ENCODE measurements at places on chromosomes 4 and X.

DNA sequence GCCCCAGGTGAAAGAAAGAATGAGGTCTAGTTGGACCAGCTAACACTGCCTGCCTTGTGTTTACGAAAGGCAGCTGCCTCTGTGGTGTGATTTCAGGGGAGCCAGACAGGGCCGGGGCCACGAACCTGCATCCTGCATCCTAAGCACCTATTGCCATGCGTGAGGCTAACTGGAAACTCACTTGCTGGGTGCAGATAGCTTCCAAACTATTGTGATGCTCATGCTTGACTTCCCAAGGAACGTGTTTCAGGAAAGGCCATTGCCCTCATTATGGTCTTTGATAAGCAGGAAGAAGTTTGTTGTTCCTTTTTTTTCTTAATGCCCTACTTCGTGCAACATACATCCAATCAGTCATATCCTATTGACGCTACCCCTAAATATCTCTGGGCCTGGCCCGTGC is 2.3 kb upstream of the IRF2 start:
- no peak for DNase-seq

DNA sequence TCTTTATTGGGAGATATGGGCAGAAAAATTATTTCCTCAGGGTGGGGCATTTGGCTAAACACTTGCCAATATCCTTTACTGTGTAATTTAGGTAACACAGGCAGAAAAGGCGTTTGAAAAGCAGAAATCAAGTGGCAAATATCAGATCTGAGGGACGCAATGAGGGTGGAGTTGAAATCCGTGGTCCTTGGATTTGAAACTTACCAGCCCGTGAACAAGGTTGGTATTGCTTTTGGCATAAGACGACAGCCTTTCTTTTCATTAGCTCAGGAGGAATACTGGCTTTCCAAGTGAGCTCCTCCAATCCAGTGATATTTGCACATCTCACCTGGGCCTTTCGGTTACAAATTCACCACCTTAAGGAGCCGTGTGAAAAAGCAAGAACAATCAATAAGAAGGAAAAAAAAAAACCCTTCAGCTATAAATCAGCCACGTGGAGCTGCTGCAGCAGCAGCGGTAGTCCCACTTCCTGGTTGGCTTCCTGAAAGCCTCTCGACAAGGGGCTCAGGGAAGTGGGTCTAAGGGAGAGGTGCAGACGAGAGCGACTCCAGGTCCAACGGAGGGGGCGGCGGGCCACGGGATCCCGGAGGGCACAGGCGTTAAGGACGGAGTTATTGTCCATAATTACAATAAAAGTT is 734 bp upstream of the GALNT7 start:
- DNase-seq = peak; percentile 18

GRCh38 chrX:50723006-50723405 is 91.0 kb downstream of the SHROOM4 start:
- DNase-seq = no peak

DNA sequence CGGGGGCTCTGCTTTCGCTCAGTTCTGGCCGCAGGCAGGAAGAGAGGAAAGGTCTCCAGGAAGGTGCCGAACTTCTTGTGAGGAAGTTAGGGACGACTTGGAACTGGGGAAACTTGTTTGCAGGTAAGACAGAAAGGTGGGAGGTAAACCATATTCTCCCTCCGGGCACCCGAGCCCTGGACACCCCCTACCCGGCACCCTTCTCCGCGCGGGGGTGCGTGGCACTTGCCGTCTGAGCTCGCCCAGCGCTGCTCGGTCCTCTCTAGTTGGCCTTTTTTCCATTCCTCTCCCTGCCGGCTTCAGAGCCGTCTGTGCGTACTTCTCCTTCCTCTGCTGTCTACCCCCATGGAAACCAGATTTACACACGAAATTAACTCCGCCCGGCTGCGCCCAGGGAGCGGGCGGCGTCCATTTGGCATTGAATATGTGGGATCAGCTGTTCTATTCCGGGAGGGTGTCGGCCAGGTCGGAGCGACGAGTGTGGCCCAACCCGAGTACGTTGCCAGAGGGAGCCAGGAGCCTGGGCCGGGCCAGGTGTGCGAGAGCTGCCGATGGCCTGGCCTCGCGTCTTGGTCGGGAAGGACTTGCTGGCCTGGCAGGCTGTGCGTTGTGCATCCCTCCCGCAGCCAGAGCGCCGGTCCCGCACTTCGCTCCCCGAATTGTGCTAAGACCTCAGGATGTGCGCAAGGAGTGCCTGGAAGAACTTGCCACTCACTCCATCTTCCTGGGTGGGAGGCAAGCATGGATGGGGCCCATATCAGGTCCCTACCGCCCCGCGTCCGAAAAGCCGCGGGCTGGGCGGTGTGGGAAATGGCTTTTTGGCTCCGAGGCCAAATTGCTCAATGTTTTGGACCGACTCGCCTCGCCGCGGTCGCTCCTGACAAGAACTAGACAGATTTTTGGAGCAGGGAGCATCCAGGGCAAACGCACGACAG is 1.7 kb downstream of the PDGFRA start:
- no peak for DNase-seq

GRCh38 chrX:34879886-34880285 is 62.7 kb upstream of the FAM47B start:
- no peak for DNase-seq

DNA sequence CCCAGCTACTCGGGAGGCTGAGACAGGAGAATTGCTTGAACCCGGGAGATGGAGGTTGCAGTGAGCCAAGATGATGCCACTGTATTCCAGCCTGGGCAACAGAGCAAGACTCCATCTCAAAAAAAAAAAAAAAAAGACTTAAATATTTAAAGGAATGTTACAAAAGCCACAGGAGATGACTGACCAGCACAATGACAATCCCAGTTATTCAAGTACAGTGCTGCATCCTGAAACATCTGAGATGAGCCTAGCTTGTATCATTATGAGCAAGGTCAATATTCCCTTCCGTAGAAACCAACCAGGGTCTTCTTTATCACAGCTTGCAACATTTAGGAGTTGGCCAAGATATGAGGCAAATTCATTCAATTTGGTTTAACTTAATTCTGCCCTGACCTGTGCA is 38.6 kb downstream of the LNX1 start:
- DNase-seq = no peak

GRCh38 chr4:86441175-86441936 is 81.5 kb upstream of the MAPK10 start:
- DNase-seq = no peak

DNA sequence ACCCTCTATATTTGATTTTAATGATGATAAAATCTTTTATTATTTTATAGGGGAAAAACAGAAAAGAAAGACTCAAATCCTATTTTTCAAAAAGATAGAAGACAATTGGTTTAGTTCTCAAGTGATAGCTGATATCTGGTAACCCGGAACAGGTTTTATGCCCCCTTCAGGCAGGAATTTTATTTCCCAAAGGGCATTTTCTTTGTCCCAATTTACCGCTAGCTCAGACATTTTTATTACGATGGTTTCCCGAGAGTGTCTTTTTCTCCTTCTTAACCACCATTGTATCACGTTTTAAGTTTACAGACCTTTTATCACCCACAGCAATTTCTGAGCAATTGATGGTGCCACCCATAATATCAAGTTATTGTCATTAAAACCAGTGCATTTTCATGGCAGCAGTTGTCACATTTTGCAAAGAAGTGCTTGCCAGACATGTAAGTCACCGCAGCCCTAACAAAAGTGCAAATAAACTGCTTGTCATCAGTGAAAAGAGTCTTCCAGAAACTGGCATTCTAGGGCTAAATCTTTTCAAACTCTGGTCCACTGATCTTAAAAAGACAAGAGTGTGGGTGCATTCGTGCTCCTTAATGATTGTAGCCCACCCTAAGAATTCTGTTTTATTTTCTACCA is 204.8 kb upstream of the VCX start:
- DNase-seq = no peak

GRCh38 chrX:129759576-129760061 is 20.1 kb upstream of the SASH3 start:
- peak; percentile 44 for DNase-seq

GRCh38 chr4:8409264-8410065 is 31.1 kb downstream of the ACOX3 start:
- DNase-seq = peak; percentile 39

GRCh38 chrX:25279510-25279909 is 263.7 kb upstream of the ARX start:
- no peak for DNase-seq

DNA sequence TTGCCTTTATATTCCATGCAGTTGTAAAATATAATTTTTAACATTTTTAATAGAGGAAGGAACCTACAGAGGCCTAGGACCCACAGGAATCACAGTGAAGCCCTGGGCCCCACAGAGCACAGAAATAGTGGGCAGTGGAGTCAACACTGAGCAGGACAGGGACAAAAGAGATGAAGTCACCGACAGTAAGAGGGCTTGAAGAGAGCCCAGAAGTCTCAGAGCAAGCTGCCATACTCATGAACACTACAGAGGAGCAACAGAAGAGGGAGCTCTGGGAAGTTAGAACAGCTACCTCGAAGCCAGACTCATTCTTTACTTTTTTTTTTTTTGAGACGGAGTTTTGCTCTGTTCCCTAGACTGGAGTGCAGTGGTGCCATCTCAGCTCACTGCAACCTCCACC is 149.3 kb upstream of the TENM3 start:
- DNase-seq = no peak

DNA sequence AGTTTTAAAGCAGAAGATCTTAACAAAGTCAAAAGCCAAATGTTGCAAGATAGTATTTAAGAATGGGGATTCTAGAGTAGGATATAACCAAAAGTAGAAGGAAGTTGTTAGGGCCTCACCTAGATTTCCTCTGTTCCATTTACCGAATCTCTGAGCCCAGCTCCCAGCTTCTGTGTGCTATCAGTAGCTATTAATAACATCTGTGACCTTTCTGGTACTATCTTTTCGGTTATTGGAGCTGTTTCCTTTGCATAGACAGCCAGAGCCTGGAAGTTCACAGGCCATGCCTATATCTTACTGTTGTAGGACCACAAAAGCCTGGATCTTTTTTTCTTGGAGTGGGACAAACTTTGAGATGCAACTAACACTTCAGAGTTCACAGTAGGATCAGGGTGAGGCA is 244.2 kb downstream of the PPP1R2C start:
- DNase-seq = no peak

DNA sequence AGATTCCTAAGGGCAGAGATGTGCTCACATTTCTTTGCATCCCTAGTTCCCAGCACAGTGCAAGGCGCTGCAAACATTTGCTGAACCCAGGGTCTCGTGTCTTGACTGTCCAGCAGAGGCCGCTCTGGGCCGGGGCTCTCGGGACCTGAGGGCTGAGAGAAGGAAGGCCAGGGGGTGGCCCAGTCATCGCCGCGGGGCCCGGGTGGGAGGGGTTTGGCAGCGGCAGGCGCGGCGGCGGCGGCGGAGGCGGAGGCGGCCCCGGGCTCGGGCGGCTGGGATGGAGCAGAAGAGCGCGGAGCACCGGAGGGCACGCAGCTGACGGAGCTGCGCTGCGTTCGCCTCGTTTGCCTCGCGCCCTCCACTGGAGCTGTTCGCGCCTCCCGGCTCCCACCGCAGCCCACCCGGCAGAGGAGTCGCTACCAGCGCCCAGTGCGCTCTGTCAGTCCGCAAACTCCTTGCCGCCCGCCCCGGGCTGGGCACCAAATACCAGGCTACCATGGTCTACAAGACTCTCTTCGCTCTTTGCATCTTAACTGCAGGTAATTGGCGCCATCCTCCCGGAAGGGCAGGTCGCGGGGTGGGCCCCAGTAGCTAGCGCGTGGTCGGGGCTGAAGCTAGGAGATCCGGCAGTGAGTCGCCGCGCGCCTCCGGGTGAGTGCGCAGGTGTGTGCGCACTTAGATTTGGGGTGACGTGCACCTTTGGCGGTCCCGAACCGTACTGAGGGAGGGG is at the start of gene PARM1:
PARM1 (plus strand) TSS at position 285 of the 730 bp plus-strand sequence; CDS start at position 497, 212 bp downstream.
- no peak for DNase-seq

GRCh38 chr4:143389579-143390195 is 53.0 kb downstream of the GAB1 start:
- DNase-seq = no peak

GRCh38 chr4:135411251-135411650 is 1209.7 kb upstream of the PABPC4L start:
- no peak for DNase-seq
